ENCODE measurements at places on chromosomes 6 and 20. TPM values are rescaled to one million over a fixed set of nuclear protein-coding genes. Genes with fewer than 3 reads are reported as not detected.

ADGRF4 gene
- polyA plus RNA-seq, result not detected

XKR7 gene
- 9.6 TPM for polyA plus RNA-seq

SLC25A27 gene
- 31.1 TPM for polyA plus RNA-seq

MUC21 gene
- polyA plus RNA-seq, result not detected

MEP1A gene
- not detected for polyA plus RNA-seq

GJA10 gene
- not detected for polyA plus RNA-seq

KIAA0408 gene
- 109 TPM for polyA plus RNA-seq

NMBR gene
- not detected for polyA plus RNA-seq

TMEM74B gene
- polyA plus RNA-seq, result 155 TPM

TRIM10 gene
- not detected for polyA plus RNA-seq

CRISP3 gene
- not detected for polyA plus RNA-seq

NNAT gene
- polyA plus RNA-seq, result 996 TPM

COX7A2 gene
- polyA plus RNA-seq, result 1,352 TPM

SLC2A10 gene
- polyA plus RNA-seq, result not detected

DNMT3B gene
- polyA plus RNA-seq, result 9.0 TPM

PCMTD2 gene
- polyA plus RNA-seq, result 267 TPM

MEI4 gene
- polyA plus RNA-seq, result not detected

MMP24 gene
- polyA plus RNA-seq, result 68.9 TPM

BMP6 gene
- polyA plus RNA-seq, result 2.4 TPM

QKI gene
- polyA plus RNA-seq, result 36.1 TPM

SEL1L2 gene
- polyA plus RNA-seq, result not detected

SLC22A16 gene
- not detected for polyA plus RNA-seq

ZNF335 gene
- polyA plus RNA-seq, result 18.9 TPM

HDGFL1 gene
- polyA plus RNA-seq, result not detected

PPIL1 gene
- 104 TPM for polyA plus RNA-seq

PNPLA1 gene
- 0.26 TPM for polyA plus RNA-seq

MDFI gene
- polyA plus RNA-seq, result 42.8 TPM

SLC13A3 gene
- polyA plus RNA-seq, result 8.3 TPM

ADGB gene
- not detected for polyA plus RNA-seq

GABRR1 gene
- polyA plus RNA-seq, result 0.36 TPM

NKX2-2 gene
- polyA plus RNA-seq, result not detected

ANGPT4 gene
- not detected for polyA plus RNA-seq

PRL gene
- not detected for polyA plus RNA-seq

ANKEF1 gene
- polyA plus RNA-seq, result 3.5 TPM

BPI gene
- not detected for polyA plus RNA-seq

Measured in neural cell (in vitro differentiated cells).